ENCODE measurements at places on chromosomes 11 and 22.
A peak's percentile ranks its signal among the peaks of the same experiment; 100 is the strongest.

DNA sequence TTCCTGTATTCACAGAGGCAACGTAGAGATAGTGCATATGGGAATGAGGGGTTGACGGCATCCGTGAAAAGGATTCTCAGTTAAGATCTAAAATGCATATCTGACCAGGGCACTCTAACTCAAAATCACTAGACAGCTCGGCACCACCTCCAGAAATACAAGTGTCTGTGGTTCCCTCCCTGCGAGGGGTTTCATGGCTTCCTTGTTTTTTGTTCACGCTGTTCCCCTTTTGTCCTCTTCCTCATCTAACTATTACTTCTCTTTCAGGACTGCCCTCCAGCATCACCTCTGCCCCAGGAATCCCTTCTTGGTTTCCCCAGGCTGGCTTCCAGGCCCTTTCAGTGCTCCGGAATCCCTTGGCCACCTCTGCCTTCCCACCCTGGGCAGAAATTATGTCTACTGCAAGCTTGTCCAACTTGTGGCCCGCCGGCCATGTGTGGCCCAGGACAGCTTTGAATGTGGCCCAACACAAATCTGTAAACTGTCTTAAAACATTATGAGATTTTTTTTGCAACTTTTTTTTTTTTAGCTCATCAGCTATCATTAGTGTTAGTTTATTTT, 159.9 kb downstream of the FBXO7 start:
- DNase-seq, result no peak

- DNase-seq, result no peak
These were observed 5.2 kb upstream of the MB start for GRCh38 chr22:35622191-35622913.

GRCh38 chr11:117185736-117186430, 7.3 kb downstream of the SIDT2 start:
- no peak for DNase-seq

- DNase-seq, result no peak
These were observed 172.0 kb upstream of the MTMR2 start for GRCh38 chr11:96095884-96096303.

GRCh38 chr11:57303990-57304579, 20.7 kb downstream of the TNKS1BP1 start:
- DNase-seq, result no peak

- DNase-seq, result no peak
These were observed 14.3 kb upstream of the SLC36A4 start for GRCh38 chr11:93212094-93212493.

- DNase-seq, result peak; percentile 55
These were observed 39.7 kb upstream of the SUSD2 start for GRCh38 chr22:24141586-24141985.

- DNase-seq, result no peak
These were observed 7.3 kb upstream of the ARAP1 start for GRCh38 chr11:72759468-72759985.

GRCh38 chr11:104602643-104603042, 295.6 kb downstream of the CASP12 start:
- no peak for DNase-seq

GRCh38 chr22:36236388-36237319, 2.7 kb downstream of the APOL2 start:
- no peak for DNase-seq

GRCh38 chr11:132264616-132265015, 894.2 kb downstream of the NTM start:
- no peak for DNase-seq

DNA sequence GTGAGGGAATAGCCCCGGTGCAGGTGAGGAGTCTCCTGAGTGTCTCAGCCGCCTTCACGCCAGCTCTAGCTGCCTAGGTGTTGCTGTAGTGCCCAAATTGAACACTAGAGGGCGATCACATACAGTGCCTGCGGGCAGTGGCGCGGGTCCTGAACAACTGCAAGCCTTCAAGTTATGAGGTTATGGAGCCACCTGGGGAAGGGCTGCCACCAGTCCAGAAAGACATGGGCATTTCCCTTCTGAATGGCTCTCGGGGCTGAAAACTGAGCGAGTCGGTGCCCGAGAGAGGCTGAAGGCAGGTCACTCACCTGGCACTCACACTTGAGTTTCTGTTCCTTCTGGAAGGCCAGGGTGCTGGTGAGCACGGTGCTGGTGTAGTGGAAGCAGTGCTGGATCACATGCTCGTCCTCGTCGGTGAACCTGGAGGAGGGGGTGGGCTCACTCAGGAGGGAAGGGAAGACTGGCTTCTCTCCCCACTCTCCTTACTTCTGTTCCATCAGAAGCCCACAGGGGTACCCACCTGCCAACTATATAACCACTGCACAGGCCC, 88.4 kb downstream of the PDE2A start:
- DNase-seq, result peak; percentile 97

GRCh38 chr11:114141863-114142580, 82.5 kb downstream of the ZBTB16 start:
- DNase-seq, result no peak

GRCh38 chr11:36763187-36763586, 165.2 kb upstream of the RAG2 start:
- no peak for DNase-seq

DNA sequence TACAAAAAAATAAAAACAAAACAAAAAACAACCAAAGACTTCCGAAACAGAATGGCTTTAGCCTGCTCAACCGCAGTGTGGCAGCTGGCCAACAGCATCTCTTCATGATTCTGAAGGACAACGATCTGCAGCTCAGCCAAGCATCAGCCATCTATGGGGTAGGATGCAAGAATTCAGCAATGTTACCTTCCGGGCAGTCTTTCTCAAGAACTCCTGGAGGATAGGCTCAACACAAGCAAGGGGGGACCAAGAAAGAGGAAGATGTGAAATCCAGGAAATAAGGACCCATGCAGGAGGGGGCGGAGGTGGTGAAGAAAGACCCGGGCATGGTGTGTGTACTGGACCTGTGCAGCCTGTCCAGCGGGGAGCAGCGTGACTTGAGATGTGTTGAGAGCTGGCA, 3.5 kb upstream of the TSPO start:
- no peak for DNase-seq

GRCh38 chr11:130897262-130898182, 18.8 kb downstream of the SNX19 start:
- no peak for DNase-seq

Data from H54 (cell line).